Ovary (tissue), 10 donors: ENCODE measurements at places on chromosomes 7 and 10. TPM values are rescaled to one million over a fixed set of nuclear protein-coding genes. Genes with fewer than 3 reads are reported as not detected.
A peak's percentile ranks its signal among the peaks of the same experiment; 100 is the strongest.

DNA sequence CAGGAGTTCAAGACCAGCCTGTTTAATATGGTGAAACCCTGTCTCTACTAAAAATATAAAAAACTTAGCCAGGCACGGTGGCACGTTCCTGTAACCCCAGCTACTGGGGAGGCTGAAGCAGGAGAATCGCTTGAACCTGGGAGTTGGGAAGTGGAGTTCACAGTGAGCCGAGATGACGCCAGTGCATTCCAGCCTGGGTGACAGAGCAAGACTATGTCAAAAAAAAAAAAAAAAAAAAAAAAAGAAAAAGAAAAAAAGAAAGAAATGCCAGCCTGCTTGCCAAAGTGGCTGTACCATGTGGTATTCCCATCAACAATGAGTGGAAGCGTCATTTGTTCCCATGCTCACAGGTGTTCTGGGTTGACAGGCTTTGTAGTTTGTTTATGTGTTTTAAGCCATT is 43.3 kb upstream of the NPTX2 start:
- H3K27ac ChIP-seq = no peak overlapping the region
- no peaks in the 10 kb centered on the region for H3K27me3 ChIP-seq
- H3K36me3 ChIP-seq = no peaks in the 10 kb centered on the region
- no peak overlapping the region for H3K4me3 ChIP-seq
- H3K4me1 ChIP-seq = no peaks in the 10 kb centered on the region

Gene AKR1D1
- not detected for polyA plus RNA-seq

DNA sequence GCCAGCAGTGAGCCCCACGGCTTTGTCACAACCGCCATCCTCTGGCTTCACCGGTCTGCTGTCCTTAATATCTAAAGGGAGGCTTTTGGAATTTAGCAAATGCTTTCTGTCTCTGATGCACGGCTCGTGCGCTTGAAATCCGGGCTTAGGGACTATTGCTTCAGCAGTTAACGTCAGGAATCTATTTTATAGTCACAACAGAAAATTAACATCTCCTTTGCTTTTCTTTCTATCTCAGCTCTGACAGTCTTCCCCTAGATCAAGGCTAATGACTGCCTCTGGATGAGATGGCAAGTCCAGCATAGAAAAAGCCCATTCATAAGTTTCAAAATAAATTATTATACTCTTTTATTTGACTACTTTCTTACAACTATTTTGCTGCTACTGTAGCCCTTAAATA is 423.8 kb downstream of the GALNT17 start:
- H3K36me3 ChIP-seq = no peaks in the 10 kb centered on the region
- DNase-seq = no peak
- no peaks in the 10 kb centered on the region for H3K4me1 ChIP-seq
- no peaks in the 10 kb centered on the region for H3K27me3 ChIP-seq
- no peak overlapping the region for H3K27ac ChIP-seq

Gene C1QL3
- polyA plus RNA-seq = 0.07 TPM

DNA sequence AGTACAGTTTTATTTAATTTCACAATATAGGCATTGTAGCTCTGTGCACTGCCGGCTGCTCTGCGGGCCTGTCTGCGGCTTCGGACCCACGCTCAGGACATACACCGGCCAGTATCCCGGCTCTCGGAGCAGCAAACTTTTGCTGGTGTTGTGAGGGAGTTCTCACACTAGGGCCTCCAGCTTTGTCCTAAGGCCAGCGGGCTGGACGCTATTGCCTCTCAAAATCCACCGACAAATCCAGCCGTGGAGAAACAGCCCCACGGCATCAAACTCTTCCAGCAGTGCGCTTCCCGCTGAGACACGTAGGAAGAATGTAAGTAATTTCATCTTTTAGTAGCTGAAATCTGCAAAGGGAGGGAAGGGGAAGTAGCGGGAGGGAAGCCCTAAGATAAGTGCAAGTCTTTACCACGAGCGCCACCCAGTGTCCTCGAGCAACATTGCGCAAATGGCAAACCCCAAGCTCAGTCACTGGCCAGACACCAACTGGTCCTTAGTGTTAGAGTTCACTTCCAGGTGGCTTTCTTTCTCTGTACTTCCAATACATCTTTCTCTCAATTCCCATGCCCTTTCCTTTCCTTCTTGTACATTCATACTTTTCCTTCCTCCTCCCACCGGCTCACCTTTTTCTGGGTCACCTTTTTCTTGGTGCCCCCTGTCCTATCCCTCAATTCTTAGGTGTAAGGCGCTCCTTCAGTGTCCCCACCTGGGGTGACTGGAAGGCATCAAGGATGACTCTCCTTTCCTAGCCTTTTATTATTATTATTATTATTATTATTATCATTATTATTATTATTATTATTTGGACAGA is 3.0 kb upstream of the DLX5 start:
- DNase-seq = peak; percentile 83
- H3K4me3 ChIP-seq = no peak overlapping the region
- no peak overlapping the region for H3K27ac ChIP-seq
- H3K36me3 ChIP-seq = no peaks in the 10 kb centered on the region

GRCh38 chr10:86662186-86663045 is 5.9 kb upstream of the LDB3 start:
- no peaks in the 10 kb centered on the region for H3K27me3 ChIP-seq
- H3K4me1 ChIP-seq = peaks cover 17% of the 10 kb centered on the region
- no peaks in the 10 kb centered on the region for H3K36me3 ChIP-seq
- no peak overlapping the region for H3K4me3 ChIP-seq

GRCh38 chr10:23095404-23095965 is at the start of gene MSRB2:
MSRB2 (plus strand) TSS chr10:23095579; CDS start chr10:23095609, 30 bp downstream.
- no peaks in the 10 kb centered on the region for H3K36me3 ChIP-seq
- peak within 1 kb of the TSS; percentile 84 for H3K4me3 ChIP-seq
- DNase-seq = peak; percentile 96

- H3K4me3 ChIP-seq = no peak overlapping the region
- peaks cover 16% of the 10 kb centered on the region for H3K4me1 ChIP-seq
- H3K27ac ChIP-seq = peak overlapping the region; percentile 84
These were observed 21.2 kb downstream of the CYP17A1 start for GRCh38 chr10:102815790-102816549.
